ENCODE measurements at places on chromosomes 12 and 14.

GRCh38 chr12:2924019-2924418 lies 33.3 kb downstream of the TULP3 start:
- peak; percentile 32 for DNase-seq

GRCh38 chr12:66550626-66551025 lies 128.2 kb downstream of the GRIP1 start:
- no peak for DNase-seq

DNA sequence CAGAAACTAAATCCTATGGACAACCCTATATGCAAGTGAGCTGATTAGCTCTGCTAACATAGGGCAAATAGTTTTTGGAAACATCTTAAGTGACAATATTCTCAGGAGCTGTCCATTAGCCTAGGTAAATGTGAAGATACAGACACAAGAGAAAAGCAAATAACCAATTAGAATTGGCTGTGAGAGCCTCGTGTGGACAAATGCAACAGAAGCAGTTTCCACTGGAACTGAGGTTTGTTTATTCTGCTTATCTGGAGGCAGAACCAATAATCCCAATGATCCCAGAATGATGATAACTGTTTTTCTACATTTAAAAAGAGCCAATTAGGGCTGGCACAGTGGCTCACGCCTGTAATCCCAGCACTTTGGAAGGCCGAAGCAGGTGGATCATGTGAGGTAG lies 43.2 kb upstream of the YAF2 start:
- DNase-seq, result no peak

DNA sequence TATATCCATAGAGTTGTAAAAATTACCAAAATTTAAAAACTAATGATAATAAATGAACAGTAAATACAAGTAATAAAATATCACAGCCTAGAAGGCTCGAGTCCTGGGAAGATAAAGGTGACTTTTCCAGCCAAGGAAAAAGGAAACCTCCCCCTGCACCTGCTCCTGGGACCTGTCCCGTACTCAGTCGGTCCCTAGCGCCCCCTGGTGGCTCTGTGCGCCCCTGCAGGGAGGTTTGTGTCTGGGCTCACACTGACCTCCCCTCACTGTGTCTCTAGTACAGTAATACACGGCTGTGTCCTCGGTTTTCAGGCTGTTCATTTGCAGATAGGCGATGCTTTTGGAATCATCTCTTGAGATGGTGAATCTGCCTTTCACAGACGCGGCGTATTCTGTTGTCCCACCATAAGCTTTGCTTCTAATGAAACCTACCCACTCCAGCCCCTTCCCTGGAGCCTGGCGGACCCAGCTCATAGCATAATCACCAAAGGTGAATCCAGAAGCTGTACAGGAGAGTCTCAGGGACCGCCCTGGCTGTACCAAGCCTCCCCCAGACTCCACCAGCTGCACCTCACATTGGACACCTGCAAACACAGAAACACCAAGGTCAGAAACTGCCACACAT lies 1030.4 kb downstream of the TMEM121 start:
- DNase-seq, result no peak

DNA sequence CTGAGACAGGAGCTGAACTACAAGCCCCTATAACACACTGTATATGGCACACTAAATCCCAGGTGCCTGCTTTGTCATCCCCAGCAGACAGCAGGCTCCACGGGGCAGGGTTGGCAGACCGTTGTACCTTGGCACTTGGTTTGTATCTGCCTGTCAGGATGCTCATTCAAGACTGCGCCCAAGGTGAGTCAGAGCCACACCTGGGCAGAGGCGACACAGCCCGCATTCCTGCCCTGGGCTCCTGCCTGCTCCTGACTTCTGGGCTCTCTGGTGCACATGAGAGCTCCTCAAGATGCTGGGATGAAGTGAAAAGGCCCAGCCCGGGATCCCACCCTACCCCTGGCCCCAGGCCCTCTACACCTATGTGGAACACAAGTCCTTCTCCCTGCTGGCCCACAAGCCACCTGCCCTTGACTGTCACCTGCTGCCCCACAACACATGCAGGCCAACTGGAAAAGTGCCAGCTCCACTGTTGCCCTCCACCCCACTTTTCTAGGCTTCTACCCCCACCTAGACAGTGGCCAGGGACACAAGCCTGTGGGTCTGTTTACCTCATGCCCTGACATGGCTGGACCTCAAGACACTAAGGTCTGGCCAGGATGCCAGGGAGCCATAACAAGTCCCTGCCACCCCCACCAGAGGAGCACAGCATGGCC lies 30.8 kb upstream of the PNMA1 start:
- DNase-seq, result no peak

GRCh38 chr12:132622437-132623071 lies 4.0 kb downstream of the P2RX2 start:
- DNase-seq, result peak; percentile 65

- peak; percentile 83 for DNase-seq
These were observed 593 bp downstream of the CFL2 start for GRCh38 chr14:34713681-34714319.

DNA sequence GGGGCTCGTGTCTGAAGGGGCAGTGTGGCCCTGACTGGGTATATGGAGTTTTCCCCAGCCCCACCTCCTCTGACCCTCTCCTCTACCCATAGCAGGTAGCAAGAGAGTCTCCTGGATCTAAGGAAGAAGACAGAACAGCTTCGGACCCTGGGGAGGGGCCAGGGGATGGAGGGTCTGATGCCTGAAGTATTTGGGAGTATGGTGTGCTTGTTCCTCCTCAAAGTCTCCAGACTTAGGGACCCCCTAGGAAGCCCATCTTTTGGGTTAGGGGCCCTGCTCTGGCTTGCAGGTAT lies 579 bp upstream of the HOXC8 start:
- no peak for DNase-seq

- DNase-seq, result peak; percentile 27
These were observed 36.1 kb upstream of the OR5AU1 start for GRCh38 chr14:21191809-21192446.

GRCh38 chr12:106141452-106141851 lies 2.7 kb upstream of the NUAK1 start:
- peak; percentile 51 for DNase-seq

- DNase-seq, result peak; percentile 27
These were observed 391.4 kb upstream of the SYT1 start for GRCh38 chr12:78473136-78473535.

DNA sequence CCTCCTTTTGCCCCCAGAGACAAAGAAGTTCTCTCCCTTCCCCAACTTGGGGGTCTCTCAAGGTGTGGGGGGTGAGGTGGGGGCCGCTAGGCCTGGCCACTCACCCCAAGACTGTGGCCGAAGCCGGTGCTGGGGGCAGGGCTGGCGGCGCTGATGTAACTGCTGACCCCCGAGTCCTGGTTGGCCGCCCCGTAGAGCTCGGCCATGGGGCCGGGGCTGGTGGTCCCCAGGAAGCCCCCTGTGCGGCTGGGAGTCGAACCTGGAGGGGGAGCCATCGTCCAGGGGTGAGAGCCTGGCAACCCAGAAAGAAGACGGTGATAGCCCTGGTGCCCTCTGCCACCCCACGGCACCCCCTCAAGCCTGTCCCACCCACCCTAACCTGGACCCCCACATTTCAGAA lies 18.5 kb upstream of the PLA2G1B start:
- no peak for DNase-seq

- no peak for DNase-seq
These were observed 37.9 kb downstream of the MDM1 start for GRCh38 chr12:68294251-68294650.

DNA sequence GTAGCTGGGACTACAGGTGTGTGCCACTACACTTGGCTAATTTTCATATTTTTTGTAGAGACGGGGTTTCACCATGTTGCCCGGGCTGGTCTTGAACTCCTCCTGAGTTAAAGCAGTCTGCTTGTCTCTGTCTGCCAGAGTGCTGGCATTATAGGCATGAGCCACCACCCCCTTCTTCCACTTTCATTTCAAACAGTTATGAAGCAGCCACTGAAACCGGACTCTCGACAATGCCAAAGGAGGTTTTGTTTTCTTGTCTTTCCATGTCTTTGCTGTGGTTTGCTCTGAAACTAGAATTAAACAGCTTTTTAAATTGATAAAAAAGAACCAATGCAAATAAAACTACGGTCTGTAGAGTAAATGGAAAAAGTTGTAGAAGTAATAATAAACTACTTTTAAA lies 30.4 kb downstream of the RAP1B start:
- no peak for DNase-seq

DNA sequence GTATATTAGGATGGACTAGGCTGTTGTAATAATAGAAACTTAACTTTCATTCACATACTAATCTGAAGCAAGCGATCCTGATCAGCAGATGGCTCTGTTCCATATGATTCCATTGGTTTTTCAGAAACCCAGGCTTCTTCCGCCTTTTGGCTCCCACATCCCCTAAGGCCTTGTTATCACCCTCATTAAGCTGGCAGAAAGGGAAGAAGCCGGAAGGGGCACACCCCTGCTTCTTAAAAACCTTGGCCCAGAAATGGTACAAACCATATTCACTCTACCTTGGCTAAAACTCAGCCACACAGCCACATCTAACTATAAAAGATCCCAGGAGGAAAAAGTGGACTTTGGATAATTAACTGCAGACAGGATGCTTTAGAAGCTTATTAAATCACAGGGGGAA lies 329.2 kb downstream of the PCNX1 start:
- peak; percentile 32 for DNase-seq

GRCh38 chr12:117774941-117775775 lies 193.6 kb downstream of the KSR2 start:
- DNase-seq, result peak; percentile 28

DNA sequence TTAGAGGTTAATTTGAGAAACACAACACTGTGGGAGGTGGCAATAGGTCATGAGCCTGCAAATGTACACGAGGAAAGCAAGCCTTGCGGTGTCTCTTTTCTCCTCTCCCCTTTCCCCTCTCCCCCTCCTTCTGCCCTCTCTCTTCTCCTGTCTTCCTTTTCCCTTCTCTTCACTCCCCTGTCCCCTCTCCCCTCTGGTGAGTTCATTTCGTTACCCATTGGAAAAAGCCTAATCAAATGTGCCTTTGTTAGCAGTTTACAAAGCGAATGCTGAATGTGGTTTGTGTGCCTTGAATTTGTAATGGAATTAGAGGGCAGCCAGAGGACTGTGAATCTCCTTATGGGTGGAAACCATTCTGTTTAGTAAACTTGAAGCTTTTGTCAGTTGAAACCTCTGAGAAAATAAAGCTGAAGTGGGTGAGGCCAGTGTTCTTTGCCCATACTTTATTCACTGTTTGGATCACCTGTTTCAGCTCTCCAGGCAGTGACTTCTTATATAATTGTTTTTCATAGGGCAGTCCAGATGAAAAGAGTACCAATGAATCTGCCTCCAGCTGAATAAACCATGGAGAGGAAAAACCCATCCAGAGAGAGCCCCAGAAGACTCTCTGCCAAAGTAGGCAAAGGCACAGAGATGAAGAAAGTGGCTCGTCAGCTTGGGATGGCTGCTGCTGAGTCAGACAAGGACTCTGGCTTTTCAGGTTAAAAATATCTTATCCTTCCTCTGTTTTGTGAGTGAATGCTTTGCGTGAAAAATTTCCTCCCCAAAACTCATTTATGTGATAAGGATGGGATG lies 7.3 kb downstream of the CIPC start:
- no peak for DNase-seq

GRCh38 chr12:54033106-54033979 lies 493 bp downstream of the HOXC5 start:
- peak; percentile 78 for DNase-seq

DNA sequence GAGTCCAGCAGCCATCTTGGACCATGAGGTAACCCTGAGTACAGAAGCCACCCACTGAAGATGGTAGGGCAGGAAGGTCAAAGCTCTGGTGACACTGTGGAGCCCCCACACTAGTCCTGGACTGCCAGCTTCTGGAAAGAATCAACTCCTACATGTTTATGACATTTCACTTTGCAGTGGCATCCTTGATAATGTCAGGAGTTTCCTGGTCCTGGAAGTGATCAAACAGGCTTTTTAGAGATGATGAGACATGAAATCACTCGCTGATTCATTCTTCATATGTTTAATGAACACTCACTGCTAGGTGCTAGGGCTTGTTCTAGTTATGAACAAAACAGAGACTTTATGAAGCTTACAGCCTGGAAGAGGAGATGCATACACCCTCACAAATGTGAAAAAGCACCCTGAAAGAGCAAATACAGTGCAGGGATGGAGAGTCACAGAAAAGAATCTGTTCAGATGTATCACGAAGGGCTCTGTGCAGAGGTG lies 15.8 kb upstream of the HNF1A start:
- no peak for DNase-seq

DNA sequence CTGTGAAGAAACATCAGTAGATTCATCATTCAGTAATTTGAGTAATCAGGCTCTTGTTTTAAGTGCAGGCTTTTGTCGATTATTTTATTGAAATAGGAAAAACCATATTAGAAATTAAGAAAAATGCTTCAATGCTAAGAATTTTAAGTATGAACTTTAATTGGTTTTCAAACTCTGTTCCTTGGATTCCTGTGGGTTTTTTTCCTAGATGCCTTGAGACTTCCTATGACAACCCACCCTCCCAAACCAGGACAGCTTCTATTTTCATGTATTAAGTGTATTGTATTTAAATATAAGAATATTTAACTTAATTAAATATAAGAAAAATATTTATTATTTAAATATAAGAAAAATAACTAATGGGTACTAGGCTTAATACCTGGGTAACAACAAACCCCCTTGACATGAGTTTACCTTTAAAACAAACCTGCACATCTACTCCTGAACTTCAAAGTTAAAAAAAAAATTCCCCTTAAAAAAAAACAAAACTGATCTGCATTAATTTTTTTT lies 3.0 kb downstream of the ARHGAP5 start:
- peak; percentile 42 for DNase-seq

GRCh38 chr14:100440207-100440631 lies 117.1 kb downstream of the SLC25A47 start:
- DNase-seq, result peak; percentile 62

- no peak for DNase-seq
These were observed 522.5 kb downstream of the VRK1 start for GRCh38 chr14:97319691-97320090.

DNA sequence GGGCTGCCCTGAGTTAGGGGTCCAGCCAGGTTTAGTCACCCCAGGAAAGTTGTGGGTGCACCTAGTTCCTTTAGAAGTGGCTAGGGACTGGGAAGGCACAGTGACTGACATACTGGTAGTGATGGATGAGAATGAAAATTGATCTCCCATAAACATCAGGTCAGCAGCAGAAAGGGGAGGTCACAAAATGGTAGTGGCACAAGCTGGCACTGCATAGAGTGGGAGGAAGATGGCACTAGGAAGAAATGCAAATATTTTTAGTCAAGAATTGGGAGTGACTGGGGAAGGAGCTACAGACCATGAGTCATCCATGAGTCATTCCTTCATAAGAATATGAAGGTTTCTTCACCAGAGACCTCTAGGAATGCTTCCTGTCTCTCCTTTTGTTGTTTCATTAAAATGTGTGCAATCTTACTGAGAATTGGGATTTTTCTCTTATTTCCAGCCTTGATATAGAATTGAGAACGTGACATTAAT lies 198.3 kb upstream of the AMIGO2 start:
- DNase-seq, result peak; percentile 92

DNA sequence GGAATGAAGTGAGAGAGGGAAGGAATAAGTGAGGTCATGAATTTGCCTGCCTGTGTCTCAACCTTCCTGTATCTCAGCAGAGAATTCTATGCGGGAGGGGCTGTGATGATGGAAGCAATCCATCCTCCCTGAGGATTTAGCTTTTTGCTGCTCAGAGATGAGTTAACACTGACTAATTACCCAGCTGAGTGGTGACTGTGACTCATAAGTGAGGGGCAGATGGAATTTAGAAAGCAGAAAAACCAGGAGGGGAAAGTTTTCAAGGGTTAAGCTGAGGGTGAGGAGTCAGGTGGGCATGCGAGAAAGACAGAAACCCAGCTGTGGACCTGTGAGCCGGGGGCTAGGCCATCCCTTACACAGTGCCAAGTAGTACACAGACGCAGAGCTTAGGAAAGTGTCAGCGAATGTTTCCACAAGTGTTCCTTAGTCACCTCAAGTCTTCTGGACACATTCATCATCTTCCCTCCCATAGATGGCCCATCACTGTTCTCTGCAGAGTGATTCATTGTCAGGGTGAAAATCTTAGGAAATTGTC lies 277.9 kb downstream of the IPO8 start:
- DNase-seq, result peak; percentile 95

Measured in fibroblast of skin of right quadriceps (primary cell).